ENCODE measurements at places on chromosomes 11 and 22. TPM values are rescaled to one million over a fixed set of nuclear protein-coding genes. Genes with fewer than 3 reads are reported as not detected.

Gene CAPN5
- 31.0 TPM for total RNA-seq

Gene DCDC1
- total RNA-seq = 3.2 TPM

Gene ARHGEF12
- total RNA-seq = 103 TPM

Gene TYR
- total RNA-seq = not detected

Gene ACRV1
- total RNA-seq = not detected

Gene LIN7C
- 33.2 TPM for total RNA-seq

Gene BBOX1
- total RNA-seq = not detected

Gene ARHGAP20
- total RNA-seq = 20.0 TPM

Gene ZNF70
- total RNA-seq = 5.9 TPM

Gene TREH
- not detected for total RNA-seq

Gene PKP3
- total RNA-seq = 1.3 TPM

Gene SCGB1A1
- total RNA-seq = not detected

Gene RIMBP3C
- 0.63 TPM for total RNA-seq

Gene SLC43A1
- total RNA-seq = 15.3 TPM

Gene ZBTB16
- 0.41 TPM for total RNA-seq

Gene CCDC81
- 2.6 TPM for total RNA-seq

Gene RAD9A
- 4.7 TPM for total RNA-seq

Gene P4HA3
- 4.4 TPM for total RNA-seq

Gene NAALAD2
- 7.9 TPM for total RNA-seq

Gene MMP13
- not detected for total RNA-seq

Gene MRGPRX3
- not detected for total RNA-seq

Gene DDI1
- total RNA-seq = not detected

Gene KDM4E
- not detected for total RNA-seq

Gene SYT12
- not detected for total RNA-seq

Gene PTDSS2
- 51.6 TPM for total RNA-seq

Gene KCNJ4
- total RNA-seq = not detected

Gene CARD18
- not detected for total RNA-seq

Gene CTSF
- 35.0 TPM for total RNA-seq

Gene SPTY2D1
- 23.7 TPM for total RNA-seq

Gene SULT4A1
- total RNA-seq = 0.49 TPM

Gene TEX54
- total RNA-seq = not detected

Gene CNIH2
- not detected for total RNA-seq

Gene ABCG4
- 0.08 TPM for total RNA-seq

Gene COMMD9
- total RNA-seq = 39.9 TPM

Gene PGGHG
- 5.3 TPM for total RNA-seq
